ENCODE measurements at places on chromosomes 6 and 20.

GRCh38 chr6:54059683-54060082 lies 51.6 kb upstream of the MLIP start:
- DNase-seq = no peak

- DNase-seq = no peak
These were observed 189.1 kb downstream of the DTNBP1 start for GRCh38 chr6:15473741-15474161.

- no peak for DNase-seq
These were observed 857.0 kb downstream of the KIF16B start for GRCh38 chr20:15716256-15716655.

- DNase-seq = no peak
These were observed 394.9 kb upstream of the RGS17 start for GRCh38 chr6:153525998-153526397.

- no peak for DNase-seq
These were observed 71.8 kb upstream of the L3MBTL3 start for GRCh38 chr6:129946439-129947140.

DNA sequence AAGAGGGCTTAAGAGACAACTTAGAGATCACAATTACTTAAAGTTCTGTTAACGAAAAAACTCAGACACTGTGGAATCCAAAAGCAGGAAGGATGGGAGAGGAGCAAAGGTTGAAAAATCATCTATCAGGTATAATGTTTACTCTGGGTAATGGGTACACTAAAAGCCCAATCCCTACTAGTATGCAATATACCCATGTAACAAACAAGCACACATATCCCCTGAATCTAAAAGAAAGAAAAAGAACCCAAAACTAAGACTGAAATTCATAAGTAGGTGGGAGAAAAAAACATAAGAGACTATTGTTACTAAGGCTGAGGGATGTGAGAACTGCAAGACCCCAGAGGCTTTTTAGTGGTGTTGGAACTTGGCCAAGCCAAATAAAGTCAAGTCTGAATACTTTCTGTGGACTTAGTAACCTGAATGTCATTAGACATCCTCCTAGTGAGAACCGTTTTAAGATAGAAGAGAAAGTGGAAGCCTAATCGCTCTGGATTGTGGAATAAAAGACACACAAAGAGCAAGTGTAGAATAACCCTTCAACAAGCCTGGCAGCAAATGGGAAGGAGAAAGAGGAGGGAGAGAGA lies 189.4 kb upstream of the RNF217 start:
- no peak for DNase-seq

DNA sequence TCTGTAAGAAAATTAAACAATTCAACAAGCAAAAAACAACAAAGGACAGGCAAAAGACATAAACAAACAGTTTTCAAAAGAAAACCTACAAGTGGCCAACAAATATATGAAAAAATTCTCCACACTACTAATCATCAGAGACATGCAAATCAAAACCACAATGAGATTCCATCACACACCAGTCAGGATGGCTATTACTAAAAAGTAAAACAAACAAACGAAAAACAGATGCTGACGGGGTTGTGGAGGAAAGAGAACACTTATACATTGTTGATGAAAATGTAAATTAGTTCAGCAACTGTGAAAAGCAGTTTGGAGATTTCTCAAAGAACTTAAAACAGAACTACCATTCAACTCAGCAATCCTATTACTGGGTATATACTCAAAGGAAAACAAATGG lies 537.6 kb downstream of the HDGFL1 start:
- DNase-seq = no peak

- DNase-seq = no peak
These were observed 11.1 kb downstream of the TMEM200A start for GRCh38 chr6:130376936-130377335.

GRCh38 chr6:44115866-44116265 lies 11.4 kb downstream of the MRPL14 start:
- no peak for DNase-seq

- no peak for DNase-seq
These were observed 84.8 kb downstream of the ELOVL5 start for GRCh38 chr6:53263917-53264316.

DNA sequence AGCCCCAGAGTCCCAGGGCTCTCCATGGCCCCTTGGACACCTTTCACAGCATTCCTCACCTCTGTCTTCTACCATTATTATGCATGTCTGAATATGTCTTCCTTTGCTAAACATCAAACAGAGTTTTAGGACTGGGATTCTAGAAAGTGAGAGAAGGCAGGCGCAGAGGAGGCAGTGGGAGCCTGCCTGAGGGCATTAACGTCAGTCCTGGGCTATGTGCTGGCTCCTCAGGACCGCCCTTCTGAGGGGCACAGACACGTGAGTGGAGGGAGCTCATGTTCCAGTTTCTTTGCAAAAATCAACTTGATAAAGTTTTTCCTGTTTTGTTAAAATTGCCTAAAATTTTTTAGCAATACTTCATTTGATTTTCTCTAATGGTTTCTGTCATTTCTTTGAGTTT lies 38.0 kb downstream of the C6orf15 start:
- DNase-seq = no peak

DNA sequence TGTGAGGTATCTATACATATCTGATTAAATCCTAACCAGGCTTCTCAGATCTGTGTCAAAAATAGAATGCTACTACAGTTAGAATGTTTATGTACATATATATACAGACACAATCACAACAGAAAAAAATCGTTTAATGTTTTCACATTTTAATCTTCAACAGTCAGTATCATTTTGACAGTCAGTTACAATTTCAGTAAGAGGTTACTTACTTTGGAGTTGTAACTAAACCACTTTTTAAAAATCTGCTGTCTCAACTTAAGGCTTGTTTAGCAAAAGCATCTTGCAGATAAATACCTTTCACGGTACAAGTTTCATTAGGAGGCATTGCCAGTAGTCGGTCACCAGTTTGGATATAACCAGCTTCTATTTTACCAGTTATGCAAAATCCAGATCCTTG lies 32.3 kb upstream of the ALDH8A1 start:
- DNase-seq = no peak

- DNase-seq = no peak
These were observed 7.4 kb downstream of the SLC52A3 start for GRCh38 chr20:760751-761417.

GRCh38 chr20:19850198-19850533 lies 92.1 kb downstream of the RIN2 start:
- DNase-seq = no peak
